Neural crest cell (in vitro differentiated cells): ENCODE measurements at places on chromosomes 16 and 17.

DNA sequence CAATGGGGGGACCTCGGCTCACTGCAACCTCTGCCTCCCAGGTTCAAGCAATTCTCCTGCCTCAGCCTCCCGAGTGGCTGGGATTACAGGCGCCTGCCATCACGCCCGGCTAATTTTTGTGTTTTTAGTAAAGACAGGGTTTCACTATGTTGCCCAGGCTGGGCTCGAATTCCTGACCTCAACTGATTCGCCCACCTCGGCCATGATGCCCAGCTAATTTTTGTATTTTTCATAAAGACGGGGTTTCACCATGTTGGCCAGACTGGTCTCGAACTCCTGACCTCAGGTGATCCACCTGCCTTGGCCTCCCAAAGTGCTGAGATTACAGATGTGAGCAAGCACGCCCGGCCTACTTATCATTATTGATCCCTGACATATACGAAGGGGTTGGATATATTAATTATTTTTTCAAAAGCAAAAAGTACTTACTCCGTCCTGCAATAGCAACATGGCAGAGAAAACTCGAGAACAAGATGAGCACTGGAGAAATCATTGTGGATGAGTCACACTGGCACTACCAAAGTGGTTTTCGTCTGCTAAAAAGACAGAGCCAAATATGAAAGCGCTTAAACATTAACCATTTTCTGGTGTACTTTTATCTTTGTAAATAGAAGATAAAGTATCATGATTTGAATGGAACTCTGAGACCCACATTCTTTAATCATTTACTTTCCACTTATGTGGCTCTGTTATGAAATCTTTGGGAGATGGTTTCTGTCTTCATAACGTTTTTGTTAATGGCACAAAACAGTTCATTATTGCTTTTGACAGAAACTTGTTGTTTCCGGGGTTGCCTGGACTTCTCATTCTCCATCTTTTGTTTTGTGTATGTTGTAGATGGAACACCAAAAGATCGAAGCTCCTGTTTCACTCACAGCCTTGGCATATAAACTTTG lies at the start of gene APOH:
Gene APOH (minus strand): TSS at position 529 of the 896 bp plus-strand sequence. CDS start 36 bp downstream, at position 493.
- no peak for DNase-seq

DNA sequence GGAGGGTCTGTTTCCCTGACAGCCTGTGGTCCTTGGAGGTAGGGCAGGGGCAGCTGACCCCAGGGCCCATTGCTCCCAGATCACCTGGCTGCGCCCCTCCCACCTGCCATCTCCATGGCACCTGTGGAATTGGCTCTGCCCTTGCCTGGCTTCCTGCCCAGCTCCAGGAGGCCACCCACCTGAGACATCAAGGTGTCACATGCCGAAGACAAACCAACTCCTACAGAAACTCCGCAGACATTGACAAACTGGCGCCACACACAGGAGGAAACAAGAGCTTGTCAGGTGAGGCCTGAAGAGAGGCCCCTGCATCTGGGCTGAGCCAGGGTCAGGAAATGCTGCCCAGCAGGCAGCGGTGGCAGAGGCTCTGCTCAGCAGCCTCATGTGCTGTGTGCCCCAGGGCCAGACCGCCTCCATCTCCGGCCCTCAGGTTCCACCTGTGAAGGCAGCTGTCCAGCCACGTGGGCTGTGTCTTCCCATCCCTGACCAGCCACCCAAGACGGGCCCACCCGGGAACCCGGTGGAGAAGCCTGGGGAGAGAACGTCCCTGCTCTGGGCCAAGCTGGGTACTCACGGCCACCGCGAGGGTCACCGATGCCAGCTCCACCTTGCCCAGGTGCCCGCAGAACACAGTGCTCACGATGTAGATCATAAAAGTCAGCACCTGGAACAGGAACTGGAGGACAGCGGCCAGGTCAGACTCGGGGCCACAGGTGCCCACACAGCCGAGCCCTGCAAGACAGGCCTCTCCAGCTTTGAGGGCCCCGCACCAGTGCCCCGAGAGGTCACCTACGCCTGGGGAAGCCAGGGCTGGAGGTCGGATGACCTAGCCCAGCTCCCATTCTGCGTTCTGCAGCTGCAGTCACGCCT lies 1.6 kb downstream of the SLC47A2 start:
- DNase-seq, result no peak

GRCh38 chr17:9090641-9091096 lies 69.4 kb downstream of the NTN1 start:
- DNase-seq, result no peak

GRCh38 chr17:37610971-37611370 lies 1.8 kb upstream of the SYNRG start:
- DNase-seq, result no peak

- DNase-seq, result no peak
Observed at GRCh38 chr16:15494236-15494635, 59.8 kb downstream of the BMERB1 start.

DNA sequence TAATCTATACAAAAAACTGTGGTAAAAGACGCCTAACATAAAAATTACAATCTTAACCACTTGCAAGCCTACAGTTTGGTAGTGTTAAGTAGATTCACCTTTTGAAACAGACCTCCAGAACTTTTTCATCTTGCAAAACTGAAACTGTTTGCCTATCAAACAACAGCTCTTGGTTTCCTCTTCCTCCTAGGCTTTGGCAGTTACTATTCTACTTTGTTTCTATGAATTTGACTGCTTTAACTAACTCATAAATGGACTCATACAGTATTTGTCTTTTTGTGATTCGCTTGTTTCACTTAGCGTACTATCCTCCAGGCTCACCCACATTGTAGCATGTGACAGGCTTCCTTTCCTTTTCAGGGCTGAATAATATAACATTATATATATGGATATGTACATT lies 97.0 kb downstream of the PRKCA start:
- no peak for DNase-seq

GRCh38 chr16:4749700-4750257 lies 15.4 kb downstream of the DNAAF8 start:
- DNase-seq, result no peak

GRCh38 chr16:57394444-57394843 lies 10.1 kb upstream of the CCL17 start:
- DNase-seq, result no peak

DNA sequence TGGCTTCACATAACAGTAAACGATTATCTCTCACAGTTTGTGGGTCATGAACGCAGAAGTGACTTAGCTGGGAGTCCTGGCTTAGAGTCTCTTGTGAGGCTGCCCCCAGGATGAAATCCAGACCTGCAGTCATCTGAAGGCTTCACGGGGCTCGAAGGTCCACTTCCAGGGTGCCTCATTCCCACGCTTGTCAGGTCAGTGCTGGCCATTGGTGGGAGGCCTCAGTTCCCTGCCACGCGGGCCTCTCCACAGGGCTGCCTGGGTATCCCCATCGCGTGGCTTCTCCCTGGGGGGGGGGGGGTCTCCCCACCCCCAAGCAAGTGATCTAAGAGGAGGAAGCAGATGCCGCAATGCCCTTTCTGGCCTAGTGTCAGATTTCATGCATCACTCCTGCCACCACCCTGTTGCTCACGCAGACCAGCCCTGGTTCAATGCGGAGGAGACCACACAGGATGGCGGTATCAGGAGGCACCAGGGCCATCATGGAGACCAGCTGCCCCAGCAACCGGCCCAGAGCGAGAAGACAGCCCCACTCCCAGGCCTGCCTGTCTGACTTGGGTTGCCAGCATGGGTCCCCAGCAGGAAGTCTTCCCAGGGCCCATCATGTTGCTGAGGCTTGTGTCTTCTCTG lies 77.3 kb upstream of the CDH5 start:
- no peak for DNase-seq

DNA sequence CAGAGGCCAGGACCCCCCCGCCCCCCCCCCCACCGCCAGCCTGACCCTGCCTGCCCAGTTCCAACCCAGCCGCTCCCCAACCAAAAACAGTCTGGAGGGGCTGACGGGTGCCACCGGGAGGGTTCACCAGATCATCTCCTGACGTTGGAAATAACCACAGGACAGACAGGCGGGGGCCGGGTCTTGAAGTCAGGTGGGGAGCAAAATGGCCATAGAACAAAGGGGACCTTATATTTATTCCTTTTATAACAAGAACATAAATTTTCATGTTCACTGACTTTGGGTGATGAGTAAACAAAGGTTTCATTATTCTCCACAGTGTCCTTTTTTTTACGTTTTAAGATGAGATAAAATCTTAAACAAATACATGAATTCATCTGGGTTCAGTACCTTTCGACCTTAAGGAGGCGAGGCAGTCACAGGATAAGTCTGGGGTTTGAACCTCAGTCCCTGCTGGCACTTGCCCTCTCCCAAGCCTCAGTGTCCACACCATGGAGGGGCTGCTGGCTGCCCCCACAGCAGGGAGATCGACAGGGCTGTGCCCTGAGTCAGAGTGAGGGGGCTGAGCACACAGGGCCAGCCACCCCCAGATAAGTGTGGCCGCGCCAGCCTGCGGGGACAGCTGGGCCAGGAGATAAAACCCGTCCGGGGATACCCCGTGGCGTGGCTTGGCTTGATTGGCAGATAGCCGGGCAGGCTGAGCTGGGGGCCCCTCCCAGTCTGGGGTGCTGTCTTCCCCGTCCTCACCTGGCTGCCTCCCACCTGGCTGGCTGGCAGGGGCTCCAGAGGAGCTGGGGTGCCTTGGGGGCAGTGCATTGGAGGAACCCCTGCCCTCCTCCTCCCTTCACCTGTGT lies 15.0 kb downstream of the SLC7A5 start:
- no peak for DNase-seq

DNA sequence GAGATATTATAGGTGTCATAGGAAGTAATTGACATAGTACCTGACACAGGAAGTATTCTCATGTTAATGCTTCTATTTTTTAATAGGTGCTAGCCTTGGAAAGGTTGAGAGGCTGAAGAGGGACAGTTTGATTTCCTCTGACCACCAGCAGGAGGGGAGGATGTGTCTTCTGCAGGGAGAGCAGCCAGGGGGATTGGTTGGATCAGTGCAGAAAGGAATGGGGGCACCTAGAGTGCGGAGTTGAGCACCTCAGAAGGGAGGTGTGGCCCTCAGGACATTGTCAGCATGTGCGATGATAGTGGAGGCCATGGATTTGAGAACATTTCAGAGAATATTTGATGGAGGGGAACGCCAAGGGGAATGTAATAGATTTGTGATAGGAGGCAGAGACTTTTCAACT lies 23.4 kb downstream of the HAPSTR1 start:
- DNase-seq, result no peak

DNA sequence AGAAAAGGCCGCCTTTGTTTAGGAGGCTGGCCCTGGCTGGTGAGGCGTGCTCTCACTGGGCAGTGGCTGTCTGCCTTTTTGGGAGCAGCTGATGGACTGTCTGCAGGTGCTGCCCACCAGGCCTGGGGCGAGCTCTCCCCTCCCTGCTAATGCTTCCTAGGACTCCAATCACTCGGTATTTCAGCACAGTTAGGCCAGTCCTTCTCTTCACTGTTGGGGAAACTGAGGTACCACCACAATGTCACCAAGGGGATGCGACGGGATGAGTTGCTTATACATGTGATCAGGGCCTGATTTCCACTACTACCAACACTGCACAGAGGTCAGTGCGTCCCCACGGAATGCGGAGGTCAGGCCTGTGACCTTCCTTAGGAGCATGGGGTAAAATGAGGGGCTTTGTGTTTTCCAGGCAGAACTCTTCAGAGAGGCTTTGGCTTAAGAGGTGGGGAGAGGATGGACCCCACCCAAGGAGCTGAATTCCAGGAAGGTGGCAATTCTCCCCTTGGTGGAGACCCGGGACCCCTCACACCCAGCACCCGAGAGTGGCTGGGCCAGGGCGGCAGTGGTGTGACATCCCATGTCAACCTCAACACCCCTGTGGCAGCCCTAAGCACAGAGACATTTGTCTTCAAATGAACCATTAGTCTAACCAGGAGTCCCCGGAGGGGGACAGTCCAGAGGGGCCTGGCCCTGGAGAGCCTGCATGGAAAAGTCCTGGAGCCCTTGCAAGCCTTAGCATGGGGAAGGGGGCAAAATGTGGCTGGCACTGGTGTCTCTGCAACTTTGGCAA lies 86.4 kb downstream of the N4BP1 start:
- DNase-seq, result no peak

- no peak for DNase-seq
Observed at GRCh38 chr16:715477-716199, 720 bp downstream of the METRN start.

GRCh38 chr16:35908942-35909341 lies 2449.5 kb downstream of the TP53TG3F start:
- no peak for DNase-seq

DNA sequence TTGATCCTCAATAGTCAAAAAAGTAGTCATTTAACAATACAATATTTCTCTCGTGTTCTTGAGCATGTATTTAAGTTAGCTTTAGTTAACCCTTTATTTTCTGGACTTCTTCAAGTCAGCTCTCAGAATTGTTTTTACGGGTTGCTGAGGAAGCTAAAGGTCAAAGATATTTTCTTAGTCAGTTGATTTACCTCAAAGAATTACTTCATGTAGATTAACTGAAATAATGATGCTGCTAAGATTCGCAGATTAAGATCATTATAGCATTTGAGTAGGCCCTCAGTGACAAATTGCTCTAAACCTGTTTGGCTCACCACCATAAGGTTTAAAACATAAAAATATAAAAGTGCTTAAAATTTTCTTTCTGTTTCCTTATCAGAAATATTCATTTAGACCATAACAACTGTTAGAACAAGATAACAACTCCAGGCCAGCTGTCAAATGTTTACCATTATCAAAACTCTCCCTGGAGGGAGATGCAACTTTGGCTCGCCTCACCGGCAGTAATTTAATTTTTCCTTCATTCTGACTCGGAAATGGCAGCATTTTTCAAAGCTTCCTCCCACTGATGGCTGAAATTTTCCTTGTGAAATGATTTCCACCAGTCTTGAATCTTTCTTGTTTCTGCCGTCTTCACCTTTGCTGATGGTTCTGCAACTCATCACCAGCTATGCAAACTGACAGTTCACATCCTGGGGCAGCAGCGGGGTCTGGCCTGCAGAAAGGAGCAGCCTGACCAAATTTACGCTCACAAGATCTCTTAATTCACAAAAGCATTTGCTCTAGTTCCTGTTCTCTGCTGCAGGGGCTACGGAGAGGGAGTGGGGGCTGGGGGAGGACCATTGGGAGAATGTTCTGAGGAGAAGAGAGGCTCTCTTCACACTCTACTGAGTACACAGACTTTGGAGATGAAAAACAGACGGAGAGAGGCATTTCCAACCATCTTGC lies 254.8 kb upstream of the TBX2 start:
- no peak for DNase-seq

DNA sequence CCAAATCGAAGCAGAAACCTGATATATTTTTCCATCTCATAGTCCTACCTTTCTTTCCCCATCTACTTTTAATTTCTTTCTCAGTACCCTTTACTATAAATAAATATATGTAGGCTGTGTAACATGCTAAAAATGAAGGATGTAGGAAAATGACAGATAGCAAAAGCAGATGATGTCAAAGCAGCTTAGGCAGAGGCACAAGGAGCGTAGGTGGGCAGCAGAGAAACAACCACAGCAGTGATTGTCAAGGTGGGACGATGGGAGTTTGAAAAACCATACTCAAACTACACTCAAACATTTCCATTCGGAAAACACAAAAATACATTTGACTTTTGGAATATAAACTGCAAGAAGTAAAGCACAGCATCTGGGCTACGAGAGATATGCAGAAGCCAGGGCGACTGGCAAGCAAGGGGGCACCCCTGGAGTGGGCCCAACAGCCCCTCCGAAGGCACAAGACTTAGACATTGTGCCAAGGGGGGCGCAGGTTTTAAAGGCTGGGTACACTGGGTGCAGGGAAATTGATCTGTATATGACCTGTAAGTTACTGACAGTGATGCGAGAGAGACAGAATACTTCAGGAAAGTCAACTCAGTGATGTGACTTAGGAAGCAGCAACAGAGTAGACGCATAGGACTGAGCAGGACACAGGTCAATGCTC lies 31.1 kb downstream of the SNN start:
- DNase-seq, result no peak
